ENCODE measurements at places on chromosomes 5 and 9.

- peaks cover 5% of the 10 kb centered on the region for H3K4me1 ChIP-seq
- H3K27ac ChIP-seq = no peak overlapping the region
- H3K36me3 ChIP-seq = no peaks in the 10 kb centered on the region
- H3K27me3 ChIP-seq = no peaks in the 10 kb centered on the region
Measured at GRCh38 chr5:137357436-137357835, 141.7 kb downstream of the SPOCK1 start.

DNA sequence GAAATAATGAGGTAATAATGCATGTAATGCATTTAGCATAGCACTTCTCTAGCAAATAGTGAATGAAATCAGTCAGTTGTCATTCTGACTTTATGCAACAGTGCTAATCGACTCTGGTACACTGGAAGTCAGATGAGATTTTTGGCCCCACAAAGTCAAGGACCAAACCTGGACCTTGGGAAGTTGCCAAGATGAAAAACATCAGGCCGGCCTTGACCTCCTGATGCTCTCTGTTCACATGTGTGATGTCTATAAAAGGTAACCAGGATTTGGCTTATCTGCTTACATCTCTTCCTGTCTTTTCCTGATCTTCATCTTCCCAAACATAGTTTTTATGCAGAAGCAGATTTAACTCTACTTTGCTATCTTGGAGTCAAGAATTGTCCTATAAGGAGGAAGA is 39.5 kb downstream of the SLC22A5 start:
- H3K4me3 ChIP-seq = no peak overlapping the region
- no peaks in the 10 kb centered on the region for H3K27me3 ChIP-seq
- no peak for DNase-seq
- H3K4me1 ChIP-seq = peaks cover 25% of the 10 kb centered on the region
- no peaks in the 10 kb centered on the region for H3K36me3 ChIP-seq

GRCh38 chr5:132259069-132259851 is 1.8 kb downstream of the PDLIM4 start:
- no peaks in the 10 kb centered on the region for H3K36me3 ChIP-seq
- no peak overlapping the region for H3K4me3 ChIP-seq
- H3K27me3 ChIP-seq = no peaks in the 10 kb centered on the region
- DNase-seq = peak; percentile 64
- H3K27ac ChIP-seq = peak overlapping the region; percentile 1
- peaks cover 31% of the 10 kb centered on the region for H3K4me1 ChIP-seq

DNA sequence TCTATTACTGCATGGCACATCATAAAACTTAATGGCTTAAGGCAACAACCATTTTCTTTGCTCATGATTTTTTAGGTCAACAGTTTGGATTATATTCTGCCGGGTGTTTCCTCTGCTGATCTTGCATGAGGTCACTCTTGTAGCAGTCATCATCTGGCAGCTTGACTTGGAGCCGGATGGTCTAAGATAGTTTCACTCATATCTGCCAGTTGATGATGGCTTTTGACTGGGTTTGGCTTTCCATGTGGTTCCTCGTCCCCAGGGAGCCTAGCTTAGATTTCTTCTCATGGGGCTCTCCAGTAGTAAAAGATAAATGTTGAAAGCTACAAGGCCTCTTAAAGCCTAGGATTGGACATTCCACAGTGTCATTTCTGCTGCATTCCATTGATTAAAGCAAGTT is 27.4 kb downstream of the LNPEP start:
- H3K4me1 ChIP-seq = no peaks in the 10 kb centered on the region
- no peaks in the 10 kb centered on the region for H3K36me3 ChIP-seq
- H3K4me3 ChIP-seq = no peak overlapping the region
- no peak overlapping the region for H3K27ac ChIP-seq

DNA sequence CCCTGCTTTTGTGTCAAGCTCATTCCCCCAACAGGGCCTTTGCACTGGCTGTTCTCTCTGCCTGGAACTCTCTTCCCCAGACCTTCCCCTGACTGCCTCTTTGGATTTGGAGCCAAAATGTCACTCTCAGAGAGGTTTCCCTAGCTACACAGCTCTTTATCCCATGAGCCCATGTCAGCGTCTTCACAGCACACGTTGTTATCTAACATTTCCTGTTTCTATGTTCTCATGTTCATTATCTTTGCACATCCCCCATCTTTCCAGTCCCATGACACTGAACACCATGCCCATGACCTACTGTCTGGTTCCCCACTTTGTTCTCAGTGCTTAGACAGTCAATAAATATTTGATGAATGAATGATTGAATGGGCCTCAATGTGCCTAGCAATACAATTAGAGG is 26.3 kb upstream of the ARSI start:
- no peak for DNase-seq
- no peaks in the 10 kb centered on the region for H3K27me3 ChIP-seq
- H3K27ac ChIP-seq = no peak overlapping the region
- H3K4me1 ChIP-seq = no peaks in the 10 kb centered on the region
- H3K36me3 ChIP-seq = no peaks in the 10 kb centered on the region
- no peak overlapping the region for H3K4me3 ChIP-seq

DNA sequence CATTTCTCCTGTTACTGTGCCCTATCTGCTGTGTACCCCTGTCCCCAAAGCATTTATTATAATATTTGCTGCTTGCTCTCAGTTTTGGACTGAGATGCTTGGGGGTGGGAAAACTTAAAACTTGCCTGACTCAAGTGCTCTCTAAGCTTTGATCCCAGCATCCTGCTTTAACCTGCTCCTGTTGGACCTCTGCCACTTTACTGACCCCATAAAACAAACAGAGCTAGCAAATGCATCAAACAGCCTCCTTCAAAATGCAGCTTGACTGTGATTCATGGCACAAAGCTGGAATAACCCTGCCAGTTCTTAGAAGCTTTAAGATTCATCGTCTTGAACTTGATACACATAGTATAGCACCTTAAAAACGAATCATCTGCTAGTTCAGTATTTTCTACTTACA is 212.5 kb downstream of the DEPDC1B start:
- no peaks in the 10 kb centered on the region for H3K27me3 ChIP-seq
- H3K27ac ChIP-seq = no peak overlapping the region
- DNase-seq = no peak
- no peaks in the 10 kb centered on the region for H3K36me3 ChIP-seq
- no peaks in the 10 kb centered on the region for H3K4me1 ChIP-seq

DNA sequence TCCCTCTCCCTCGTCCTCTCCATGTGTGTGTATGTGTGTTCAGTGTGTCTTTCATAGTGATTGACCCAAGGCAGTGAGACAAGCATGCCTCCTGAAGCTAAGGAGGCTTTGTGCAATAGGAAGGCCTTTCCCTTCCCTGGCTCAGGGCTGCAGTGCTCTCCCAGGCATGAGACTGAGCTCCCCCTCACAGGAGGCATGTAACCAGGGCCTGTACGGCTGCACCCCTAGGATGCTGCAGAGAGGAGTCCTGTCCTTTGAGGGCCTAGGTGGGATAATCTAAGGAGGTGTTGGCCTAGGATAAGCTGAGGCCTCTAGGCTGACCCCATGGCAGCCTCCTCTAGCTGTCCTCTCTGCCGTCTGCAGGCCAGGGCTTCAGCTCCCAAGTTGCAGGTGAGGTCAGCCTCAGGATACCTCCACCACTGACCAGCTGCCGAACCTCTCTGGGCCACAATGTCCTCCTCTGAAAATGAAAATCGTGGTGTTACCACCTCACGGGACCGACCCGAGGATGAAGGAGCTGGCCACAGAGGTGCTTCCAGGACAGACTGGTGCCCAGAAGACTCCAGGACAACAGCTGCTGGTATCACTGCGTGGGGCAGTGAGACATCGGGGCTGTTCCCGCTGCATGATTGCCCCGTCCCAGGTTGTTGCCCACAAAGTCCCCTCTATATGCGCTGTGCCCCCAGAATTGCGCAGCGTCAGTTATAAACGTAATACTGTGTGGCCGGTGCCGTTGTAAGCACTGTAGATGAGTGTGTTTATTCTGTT is 129.6 kb downstream of the BARX1 start:
- peaks cover 4% of the 10 kb centered on the region for H3K4me1 ChIP-seq
- DNase-seq = no peak
- H3K27ac ChIP-seq = no peak overlapping the region
- no peaks in the 10 kb centered on the region for H3K36me3 ChIP-seq

- H3K27me3 ChIP-seq = no peaks in the 10 kb centered on the region
- no peak overlapping the region for H3K4me3 ChIP-seq
- H3K27ac ChIP-seq = no peak overlapping the region
- peak; percentile 31 for DNase-seq
- H3K36me3 ChIP-seq = no peaks in the 10 kb centered on the region
Measured at GRCh38 chr9:135130207-135130976, 42.9 kb downstream of the OLFM1 start.

DNA sequence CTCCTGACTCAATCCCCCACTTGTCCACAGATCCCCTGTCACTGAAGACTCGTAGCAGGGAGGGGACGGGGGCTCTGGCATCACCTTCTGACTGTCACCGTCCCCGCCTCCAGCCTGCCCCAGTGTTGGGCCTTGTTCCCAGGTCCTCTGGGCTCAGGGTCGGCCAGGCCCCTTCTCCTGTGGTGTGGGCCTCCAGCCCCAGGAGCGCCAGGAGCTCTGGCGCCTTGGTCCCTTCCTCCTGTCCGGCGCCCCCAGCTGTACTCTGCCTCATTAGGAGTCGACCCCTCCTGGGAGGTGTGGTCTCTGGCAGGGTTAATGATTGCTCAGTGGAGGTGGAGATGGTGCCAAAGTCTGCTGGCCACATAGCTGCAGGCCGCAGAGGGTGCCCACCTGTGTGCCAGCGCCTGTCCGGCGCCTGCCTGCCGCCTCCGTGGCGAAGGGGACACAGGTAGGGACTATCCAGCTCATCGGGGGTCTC is at the start of gene CDHR2:
Gene CDHR2 (plus strand): TSS at position 376 of the 478 bp plus-strand sequence. CDS start 16,011 bp downstream, outside the sequence.
- DNase-seq = no peak
- H3K27ac ChIP-seq = no peak within 1 kb of the TSS
- no peaks in the 10 kb centered on the region for H3K27me3 ChIP-seq
- H3K36me3 ChIP-seq = no peaks in the 10 kb centered on the region
- H3K4me3 ChIP-seq = no peak within 1 kb of the TSS

GRCh38 chr9:121634329-121635261 is 16.8 kb upstream of the DAB2IP start:
- H3K36me3 ChIP-seq = no peaks in the 10 kb centered on the region
- H3K4me3 ChIP-seq = no peak overlapping the region
- no peak overlapping the region for H3K27ac ChIP-seq
- H3K27me3 ChIP-seq = no peaks in the 10 kb centered on the region
- H3K4me1 ChIP-seq = peaks cover 5% of the 10 kb centered on the region

DNA sequence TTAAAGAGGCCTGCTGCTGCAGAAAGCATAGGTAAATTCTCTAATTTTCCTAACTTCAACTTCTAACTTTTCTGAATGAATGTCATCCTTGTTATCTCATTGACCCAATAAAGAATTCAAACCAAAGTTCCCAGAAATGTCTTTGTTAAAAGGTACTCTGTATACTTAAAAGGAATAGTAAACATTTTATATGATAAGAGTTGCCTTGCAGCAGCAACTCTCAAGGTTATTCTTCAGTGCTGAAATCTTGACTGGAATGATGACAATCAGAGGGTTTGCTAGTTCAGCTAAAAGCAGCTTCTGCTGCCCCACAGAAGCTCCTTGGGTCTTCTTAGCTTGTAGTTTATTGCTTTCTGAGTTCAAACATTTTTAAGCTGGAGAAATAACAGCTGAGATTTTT is 28.3 kb downstream of the FGF10 start:
- H3K4me1 ChIP-seq = no peaks in the 10 kb centered on the region
- no peaks in the 10 kb centered on the region for H3K36me3 ChIP-seq
- H3K27me3 ChIP-seq = no peaks in the 10 kb centered on the region
- no peak overlapping the region for H3K27ac ChIP-seq

- no peaks in the 10 kb centered on the region for H3K27me3 ChIP-seq
Measured at GRCh38 chr9:120689860-120690259, 24.4 kb downstream of the MEGF9 start.

GRCh38 chr9:3922846-3923245 is 377.0 kb downstream of the GLIS3 start:
- no peaks in the 10 kb centered on the region for H3K36me3 ChIP-seq
- no peaks in the 10 kb centered on the region for H3K27me3 ChIP-seq
- no peaks in the 10 kb centered on the region for H3K4me1 ChIP-seq
- H3K27ac ChIP-seq = no peak overlapping the region
- no peak for DNase-seq

- H3K4me3 ChIP-seq = peak overlapping the region; percentile 9
- DNase-seq = no peak
- no peak overlapping the region for H3K27ac ChIP-seq
- no peaks in the 10 kb centered on the region for H3K27me3 ChIP-seq
Measured at GRCh38 chr5:98775246-98776065, 2.0 kb downstream of the RGMB start.

DNA sequence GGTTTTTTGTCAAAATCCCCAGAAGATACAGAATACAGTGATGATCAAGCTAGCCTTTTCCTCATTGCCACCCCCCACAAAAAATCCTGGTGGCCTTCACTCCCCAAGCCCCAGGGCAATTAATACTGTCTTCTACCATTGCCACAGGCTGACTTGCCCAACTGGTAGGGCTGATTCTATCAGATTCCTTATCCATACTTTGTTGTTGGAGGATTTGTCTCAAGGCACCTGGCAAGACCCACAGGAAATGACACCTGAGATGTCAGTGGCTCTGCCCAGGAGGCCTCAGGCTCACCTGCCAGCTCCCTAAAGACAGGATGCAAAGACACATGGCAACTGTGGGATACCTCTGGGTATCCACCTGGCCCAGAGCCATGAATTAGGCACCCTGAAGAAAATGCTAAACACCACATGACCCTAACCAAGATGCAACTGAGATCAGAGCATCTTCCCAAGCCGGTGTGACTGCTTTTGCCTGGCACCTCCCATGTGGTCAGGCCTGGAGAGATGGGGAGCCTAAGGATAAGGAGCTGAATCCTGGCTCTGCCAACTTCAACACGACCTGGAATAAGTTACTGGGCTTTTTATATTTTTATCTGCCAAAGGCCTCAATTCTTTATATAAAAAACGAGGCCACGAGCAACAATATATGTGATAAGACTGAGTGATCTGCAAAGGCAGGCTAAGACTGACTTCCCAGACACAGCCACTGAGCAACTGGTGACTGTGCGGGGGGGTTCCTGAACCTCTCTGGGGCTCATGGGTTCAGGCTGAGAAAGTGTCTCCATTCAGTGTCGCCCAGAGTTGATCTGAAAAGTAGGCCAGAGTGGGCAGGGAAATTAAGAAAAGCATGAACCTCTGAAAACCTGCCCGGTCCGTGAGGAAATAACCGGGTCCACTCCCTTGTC is 944 bp downstream of the ATOX1 start:
- H3K27ac ChIP-seq = peak overlapping the region; percentile 66
- H3K27me3 ChIP-seq = no peaks in the 10 kb centered on the region
- peak overlapping the region; percentile 78 for H3K4me3 ChIP-seq
- peak; percentile 52 for DNase-seq
- no peaks in the 10 kb centered on the region for H3K36me3 ChIP-seq
- H3K4me1 ChIP-seq = peaks cover 7% of the 10 kb centered on the region

GRCh38 chr9:123039617-123040219 is 6.3 kb downstream of the GPR21 start:
- no peak for DNase-seq
- no peaks in the 10 kb centered on the region for H3K4me1 ChIP-seq
- no peaks in the 10 kb centered on the region for H3K36me3 ChIP-seq
- H3K27ac ChIP-seq = no peak overlapping the region
- no peak overlapping the region for H3K4me3 ChIP-seq

GRCh38 chr5:178136990-178137389 is 6.2 kb downstream of the RMND5B start:
- no peak overlapping the region for H3K4me3 ChIP-seq
- H3K36me3 ChIP-seq = no peaks in the 10 kb centered on the region
- H3K27ac ChIP-seq = no peak overlapping the region
- no peaks in the 10 kb centered on the region for H3K27me3 ChIP-seq
- DNase-seq = no peak
- H3K4me1 ChIP-seq = peaks cover 2% of the 10 kb centered on the region

- H3K4me3 ChIP-seq = peak overlapping the region; percentile 60
- no peaks in the 10 kb centered on the region for H3K36me3 ChIP-seq
- peaks cover 15% of the 10 kb centered on the region for H3K4me1 ChIP-seq
Measured at GRCh38 chr5:81852291-81853029, 101.6 kb upstream of the SSBP2 start.
